Stimulated activated CD4-positive, alpha-beta T cell treated with anti-CD3 and anti-CD28 coated beads, Interleukin-4, amount 100 ng/mL, for 24 hours (primary cell): ENCODE measurements at places on chromosomes 1 and 21.

DNA sequence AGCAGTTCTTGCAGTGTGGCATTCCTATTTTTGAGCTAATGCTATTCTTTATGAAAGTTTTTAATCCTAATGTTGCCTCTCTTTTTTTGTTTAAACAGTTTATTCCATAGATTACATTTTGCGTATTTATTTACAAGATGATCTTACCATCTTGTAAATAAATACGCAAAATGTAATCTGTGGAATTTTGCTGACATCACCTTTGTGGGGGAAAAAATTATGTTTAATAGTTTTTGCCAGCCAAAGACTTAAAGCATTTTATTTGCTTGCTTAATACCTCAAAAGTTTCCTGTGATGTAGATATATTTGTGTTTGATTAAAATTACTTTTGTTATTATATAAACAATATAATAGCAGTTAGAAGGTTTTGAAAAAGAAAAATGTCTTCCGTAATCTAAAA lies 15.3 kb downstream of the CDC7 start:
- DNase-seq: no peak

GRCh38 chr1:24317956-24318614 lies 1.1 kb upstream of the GRHL3 start:
- DNase-seq: no peak

DNA sequence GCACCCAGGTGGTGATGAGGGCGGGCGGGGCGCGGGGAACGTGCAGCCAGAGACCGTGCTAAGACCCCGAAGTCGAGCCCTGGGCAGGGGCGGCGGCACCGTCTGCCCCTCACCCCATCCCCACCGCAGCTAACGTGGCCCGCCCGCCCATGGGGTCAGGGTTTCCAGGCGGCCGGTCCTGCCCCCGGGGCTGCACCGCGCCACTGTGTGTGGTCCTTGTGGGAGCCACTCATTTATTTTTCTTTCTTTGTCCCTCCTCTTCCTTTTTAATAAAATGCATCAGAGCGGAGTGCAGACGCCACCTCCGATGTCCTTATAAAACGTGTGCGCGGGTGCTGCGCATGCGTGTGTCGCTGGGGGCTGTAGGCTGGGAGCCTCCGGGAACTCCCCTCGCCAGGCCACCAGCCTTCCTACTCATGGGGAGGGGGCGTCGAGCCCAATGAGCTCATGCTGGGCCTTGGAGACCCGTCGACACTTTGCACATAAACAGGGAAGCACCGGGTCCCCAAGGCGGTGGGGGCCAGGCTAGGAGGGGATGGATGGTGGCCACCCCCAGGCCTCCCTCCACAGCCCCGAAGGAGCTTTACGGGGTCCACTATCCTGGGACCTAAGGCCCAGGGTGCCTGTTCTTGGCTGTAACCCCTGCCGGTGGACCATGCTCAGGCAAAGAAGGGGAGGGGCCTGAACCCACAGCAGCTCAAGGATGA lies 59.9 kb downstream of the WNT9A start:
- DNase-seq: no peak

- DNase-seq: peak; percentile 20
These were observed 13.2 kb downstream of the RHOU start for GRCh38 chr1:228748431-228748830.

GRCh38 chr1:209641832-209642172 lies 10.4 kb downstream of the LAMB3 start:
- no peak for DNase-seq

GRCh38 chr1:110636149-110636935 lies 30.2 kb upstream of the KCNA2 start:
- DNase-seq: no peak

DNA sequence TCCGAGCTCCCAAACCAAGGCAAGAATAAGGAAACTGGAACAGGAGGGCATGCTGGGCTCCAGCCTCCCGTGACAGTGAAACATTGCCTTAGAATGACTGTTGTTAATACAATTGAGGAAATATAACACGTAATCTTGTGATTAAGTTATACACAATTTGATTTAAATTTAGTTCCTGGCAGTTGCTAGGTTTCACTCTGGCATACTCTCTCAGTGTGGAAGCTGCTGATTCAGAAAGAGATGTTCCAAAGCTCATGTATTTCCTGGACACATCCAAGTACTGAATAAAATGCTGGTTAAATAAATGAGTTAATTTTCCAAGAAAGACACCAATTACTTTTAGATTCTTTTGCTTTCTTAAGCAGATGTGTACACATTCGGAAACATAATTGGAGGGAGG lies 176.1 kb downstream of the GRIK1 start:
- no peak for DNase-seq

DNA sequence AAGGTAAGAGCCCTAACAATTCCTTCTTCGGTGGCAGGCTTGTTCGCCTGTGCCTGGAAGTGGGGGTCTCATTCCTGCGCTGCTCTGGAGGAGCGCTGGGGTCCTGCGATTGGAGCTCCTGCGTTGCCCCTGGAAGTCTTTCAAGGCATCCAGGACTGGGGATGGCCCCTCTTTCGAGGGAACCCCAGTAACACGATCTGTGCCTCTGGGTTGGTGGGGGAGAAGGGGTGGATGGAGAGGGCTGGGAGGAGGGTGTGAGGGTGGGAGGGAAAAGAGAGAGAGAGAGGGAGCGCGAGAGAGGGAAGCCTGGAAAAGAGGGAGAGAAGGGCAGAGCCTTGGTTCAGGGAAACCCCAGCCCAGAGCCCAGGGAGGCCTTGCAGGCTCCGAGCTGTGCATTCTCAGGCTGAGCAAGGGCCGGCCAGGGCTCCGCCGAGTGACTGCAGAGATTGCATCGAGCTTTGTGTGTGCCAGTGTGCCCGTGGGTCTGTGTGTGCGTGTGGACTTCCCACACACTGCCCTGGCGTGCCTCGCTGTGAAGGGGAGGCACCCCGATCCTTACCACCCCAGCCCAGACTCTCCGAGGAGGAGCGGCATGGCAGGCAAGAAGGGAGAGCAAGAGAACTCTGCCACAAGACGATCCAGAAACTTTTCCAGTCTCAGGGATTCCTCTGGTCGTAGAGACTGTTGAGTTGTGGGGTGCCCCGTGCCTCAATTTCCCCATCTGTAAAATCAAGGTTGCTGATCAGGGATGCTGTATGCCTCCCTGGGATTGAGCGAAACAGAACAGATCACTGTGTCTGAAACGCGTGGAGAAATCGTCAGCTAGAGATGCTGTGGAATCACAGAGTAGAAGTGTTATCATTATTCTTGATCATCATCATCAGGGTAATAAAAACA lies 619 bp downstream of the BCL9 start:
- peak; percentile 30 for DNase-seq

GRCh38 chr1:21661886-21662285 lies 7.3 kb downstream of the RAP1GAP start:
- no peak for DNase-seq

GRCh38 chr1:48581270-48581669 lies 109.3 kb upstream of the SPATA6 start:
- no peak for DNase-seq

DNA sequence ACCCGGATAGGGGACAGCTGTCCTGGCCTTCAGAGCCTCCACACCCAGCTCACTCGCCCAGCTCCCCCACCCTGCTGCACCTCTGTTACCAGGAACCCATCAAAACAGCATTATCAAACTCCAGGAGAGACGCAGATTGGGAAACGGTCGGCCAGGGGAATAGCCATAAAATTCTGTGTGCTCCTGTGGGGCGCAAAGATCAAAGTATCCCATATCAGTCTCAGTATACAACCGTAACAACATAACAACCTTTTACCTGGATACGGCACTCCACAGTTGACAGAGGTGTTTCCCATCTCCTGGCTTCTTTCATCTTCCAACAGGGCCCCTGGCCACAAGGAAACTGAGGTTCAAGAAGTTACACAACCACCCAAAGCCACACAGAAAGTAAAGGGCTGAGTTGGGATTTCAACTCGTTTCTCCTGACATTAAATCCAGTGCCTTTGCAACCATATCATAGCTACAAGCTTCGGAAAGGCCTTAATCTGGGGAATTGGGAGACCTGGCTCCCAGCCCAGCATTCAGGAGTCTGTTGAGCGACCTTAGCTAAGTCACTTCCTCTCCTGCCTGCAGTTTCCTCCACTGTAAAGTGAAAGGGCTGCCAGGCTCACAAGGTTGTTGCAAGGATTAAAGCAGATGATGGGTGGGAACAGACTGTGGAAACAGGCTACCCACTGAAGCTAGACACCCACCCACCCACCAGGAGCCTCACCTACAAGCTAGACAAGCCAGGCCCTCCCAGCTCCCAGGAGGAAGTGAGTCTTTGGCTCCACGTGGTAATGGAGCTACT lies 8.1 kb upstream of the EPHB2 start:
- DNase-seq: no peak

- DNase-seq: no peak
These were observed 56.6 kb downstream of the MAB21L3 start for GRCh38 chr1:116167625-116168276.

DNA sequence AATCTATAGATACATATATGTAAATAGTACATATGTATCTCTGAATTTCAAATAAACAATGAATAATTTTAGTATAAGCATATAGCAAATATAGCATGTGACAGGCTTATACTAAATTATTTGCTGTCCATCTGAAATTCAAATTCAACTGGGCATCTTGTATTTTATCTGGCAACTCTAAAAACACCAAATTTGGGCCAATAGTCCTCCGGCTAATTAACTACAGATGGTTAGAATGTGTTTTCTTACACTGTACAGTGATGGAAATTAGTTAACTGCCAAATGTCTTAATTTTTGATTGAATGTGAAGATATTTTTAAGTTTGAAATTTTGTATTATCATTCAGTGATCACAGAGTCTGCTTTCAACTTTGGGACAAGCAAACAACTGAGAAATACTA lies 30.7 kb downstream of the KCNJ15 start:
- DNase-seq: no peak

- no peak for DNase-seq
These were observed 429 bp downstream of the FCGR2A start for GRCh38 chr1:161505686-161506085.

GRCh38 chr1:71899881-71900280 lies 382.5 kb downstream of the NEGR1 start:
- DNase-seq: no peak

DNA sequence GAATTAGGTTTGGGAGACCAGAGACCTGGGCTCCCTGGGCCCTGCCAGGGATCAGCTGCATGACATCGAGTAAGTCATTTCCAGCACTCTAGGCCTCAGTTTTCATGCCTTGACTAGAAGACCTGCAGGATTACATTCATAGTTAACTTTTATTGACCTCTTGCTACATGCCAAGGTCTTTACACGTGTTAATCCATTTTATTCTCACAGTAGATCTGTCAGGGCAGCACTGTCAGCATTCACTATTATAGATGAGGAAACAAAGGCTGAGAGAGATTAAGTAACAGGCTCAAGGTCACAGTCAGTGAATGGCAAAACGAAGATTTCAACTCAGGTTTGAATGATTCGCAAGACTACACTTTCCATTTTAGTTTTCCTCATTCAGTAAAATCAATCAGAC lies 37.0 kb downstream of the PGM1 start:
- DNase-seq: no peak

DNA sequence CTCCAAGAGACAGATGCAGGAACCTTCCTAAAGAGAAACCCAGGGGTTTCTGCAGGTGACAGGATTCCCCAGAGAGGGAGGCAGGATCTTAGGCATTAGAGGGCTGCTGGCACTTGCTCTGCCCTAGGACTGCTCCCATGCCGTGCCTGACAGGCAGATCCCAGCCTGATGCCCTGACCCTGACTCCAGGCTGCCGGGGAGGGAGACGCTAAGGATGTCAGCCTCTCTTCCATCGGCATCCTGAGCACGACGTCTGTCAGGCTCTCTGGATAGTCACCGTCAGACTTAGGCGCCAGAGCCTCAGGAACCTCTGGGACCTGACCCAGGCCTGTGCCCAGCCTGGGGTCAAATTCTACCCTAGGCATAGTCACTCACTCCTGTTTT lies 157.1 kb downstream of the NPHP4 start:
- DNase-seq: no peak

DNA sequence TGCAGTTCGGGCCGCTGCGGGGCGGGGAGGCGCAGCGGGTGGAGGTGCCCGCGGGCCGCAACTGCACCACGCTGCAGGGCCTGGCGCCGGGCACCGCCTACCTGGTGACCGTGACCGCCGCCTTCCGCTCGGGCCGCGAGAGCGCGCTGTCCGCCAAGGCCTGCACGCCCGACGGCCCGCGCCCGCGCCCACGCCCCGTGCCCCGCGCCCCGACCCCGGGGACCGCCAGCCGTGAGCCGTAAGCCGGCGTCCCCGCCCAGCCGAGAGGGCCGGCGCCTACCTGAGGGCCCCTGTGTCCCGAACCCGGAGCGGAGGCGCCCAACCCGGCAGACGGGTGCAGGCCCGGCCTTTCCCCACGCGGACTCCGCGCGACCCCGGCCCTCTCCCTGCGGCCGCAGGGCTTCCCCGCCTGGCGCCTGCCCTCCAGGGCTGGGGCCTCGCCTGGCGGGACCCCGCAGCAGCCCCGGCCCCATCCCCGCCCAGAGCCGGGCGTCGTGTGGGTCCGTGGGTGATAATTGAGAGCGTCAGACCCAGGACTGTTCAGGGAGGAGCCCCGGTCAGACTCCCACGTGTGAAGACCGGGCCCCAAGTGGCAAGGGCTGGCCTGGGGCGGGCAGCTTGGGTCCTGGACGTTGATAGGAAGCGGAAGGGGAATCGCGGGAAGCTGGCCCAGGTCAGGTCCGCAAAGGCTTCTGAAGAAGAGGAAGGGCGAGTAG lies 4.2 kb downstream of the VWA1 start:
- no peak for DNase-seq

- no peak for DNase-seq
These were observed 32.7 kb downstream of the SUSD4 start for GRCh38 chr1:223331301-223331700.

DNA sequence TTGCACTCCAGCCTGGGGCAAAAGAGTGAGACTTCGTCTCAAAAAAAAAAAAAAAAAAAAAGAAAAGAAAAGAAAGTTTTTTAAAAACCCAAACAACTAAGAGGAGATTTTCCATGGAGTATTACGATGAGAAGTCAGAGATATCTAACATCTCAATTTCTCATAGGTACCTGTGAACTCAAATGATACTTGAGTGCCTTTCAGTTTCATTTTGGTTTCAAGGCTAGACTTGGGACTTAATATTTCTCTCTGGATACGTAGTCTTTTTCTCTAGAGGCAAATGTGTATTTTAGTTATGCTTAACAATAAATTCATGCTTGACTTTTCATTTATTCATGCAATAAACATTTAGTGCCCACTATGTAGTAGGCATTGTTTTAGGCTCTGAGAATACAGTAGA lies 15.0 kb downstream of the ZYG11B start:
- DNase-seq: no peak

GRCh38 chr1:210364479-210364878 lies 35.8 kb downstream of the HHAT start:
- no peak for DNase-seq

GRCh38 chr1:158146165-158146564 lies 34.5 kb upstream of the CD1D start:
- no peak for DNase-seq

DNA sequence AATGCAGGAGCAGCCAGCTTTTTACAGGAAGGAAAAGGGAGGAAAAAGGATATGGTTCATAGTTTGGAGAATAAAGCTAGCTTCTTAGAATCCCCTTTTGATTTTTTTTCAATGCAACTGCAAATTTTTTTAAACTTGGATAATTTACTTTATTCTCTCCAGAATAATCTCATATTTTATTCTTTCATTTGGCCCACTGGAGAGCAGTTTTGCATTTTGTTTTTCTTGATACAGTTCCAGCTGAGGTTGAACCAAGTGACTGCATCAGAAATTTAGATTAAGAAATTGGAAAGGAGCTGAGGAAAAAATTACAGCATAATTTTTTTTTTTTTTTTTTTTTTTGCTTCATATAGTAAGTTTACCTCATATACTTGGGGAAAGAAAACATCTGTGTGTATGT lies 22.8 kb downstream of the GABPA start:
- no peak for DNase-seq
